ENCODE measurements at places on chromosomes 4 and X.

DNA sequence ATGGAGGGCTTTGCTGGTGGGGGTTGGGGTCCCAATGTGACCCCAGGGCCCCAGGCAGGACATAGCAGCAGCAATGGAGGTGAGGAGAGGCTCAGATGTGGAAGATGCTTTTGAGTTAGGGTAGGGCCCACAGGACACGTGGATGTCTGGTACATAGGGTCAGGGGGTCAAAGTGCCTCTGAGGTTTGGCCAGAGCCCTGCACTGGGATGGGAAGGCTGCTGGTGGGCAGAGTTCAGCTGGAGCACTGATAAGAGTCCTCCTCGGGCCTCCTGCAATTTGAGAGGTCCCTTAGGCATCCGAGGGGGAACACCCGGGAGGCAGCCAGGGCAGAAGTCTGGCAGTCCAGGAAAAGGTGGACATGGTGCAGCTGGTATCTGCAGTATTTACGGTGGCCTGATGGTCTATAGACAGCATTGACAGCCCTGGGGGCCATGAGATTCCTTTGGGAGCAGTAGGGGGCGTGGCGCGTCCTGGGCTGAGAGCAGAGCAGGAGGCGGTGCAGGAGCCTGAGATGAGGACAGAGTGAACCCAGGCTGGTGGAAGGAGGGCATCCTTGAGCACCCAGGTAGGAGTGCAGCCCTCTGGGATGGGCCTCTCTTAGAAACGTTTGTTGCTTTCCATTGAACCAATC, 22.6 kb downstream of the CCNQ start:
- DNase-seq: no peak

GRCh38 chrX:46722742-46723568, 36.0 kb downstream of the SLC9A7 start:
- no peak for DNase-seq

- no peak for DNase-seq
Measured at GRCh38 chrX:19829814-19830213, 57.6 kb downstream of the SH3KBP1 start.

GRCh38 chr4:81356621-81357020, 115.1 kb downstream of the RASGEF1B start:
- DNase-seq: no peak

DNA sequence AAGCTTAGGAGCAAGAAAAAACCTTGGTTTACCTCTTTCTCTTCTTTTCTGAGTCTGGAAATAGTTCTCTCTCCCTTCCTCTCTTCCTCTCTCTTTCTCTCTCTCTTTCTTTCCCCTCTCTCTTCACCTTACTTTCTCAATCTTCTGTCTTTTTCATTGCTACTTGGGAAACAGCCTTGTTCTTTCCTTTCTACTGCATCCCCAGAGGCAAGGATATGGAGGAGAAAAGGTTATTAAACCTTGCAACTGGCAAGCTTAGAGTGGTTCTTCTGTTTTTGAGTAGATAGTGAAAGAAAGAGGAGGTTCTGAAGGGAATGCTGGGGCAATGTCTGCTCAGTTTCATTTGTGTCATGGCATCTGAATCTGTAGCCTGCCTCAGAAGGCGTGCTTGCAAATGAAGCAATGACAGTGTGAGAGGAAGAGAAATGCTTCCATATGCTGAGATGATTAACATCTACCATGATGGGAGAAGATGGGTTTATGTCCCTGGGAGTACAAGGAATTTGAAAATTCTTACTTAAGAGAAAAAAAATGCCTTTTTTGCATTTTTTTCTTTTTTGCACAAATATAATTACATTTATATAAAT, 190.6 kb downstream of the CEP135 start:
- no peak for DNase-seq

GRCh38 chr4:118753685-118754084, 68.5 kb downstream of the METTL14 start:
- no peak for DNase-seq

DNA sequence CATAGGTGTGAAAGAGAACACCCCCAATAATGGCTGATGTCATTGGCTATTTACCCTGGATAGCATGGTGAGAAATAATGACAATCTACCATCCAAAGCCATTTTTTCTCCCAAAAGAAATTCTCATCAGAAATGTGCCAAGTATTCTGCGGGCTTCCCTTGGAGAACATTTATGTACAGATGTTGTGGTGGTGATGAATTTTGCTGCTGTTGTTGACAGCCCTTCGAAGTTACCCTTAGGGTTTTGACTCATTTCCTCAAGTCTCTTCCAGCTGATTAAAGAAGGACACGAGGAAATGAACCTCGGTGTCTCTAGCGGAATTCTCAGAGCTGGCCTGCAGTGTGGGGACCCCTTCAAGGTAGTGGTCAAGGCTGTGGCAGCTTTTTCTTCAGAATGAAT, 3.4 kb downstream of the KIT start:
- DNase-seq: no peak

- DNase-seq: no peak
Measured at GRCh38 chr4:72448231-72448630, 120.8 kb downstream of the ADAMTS3 start.
